ENCODE measurements at places on chromosomes 1 and 21.
A peak's percentile ranks its signal among the peaks of the same experiment; 100 is the strongest.

DNA sequence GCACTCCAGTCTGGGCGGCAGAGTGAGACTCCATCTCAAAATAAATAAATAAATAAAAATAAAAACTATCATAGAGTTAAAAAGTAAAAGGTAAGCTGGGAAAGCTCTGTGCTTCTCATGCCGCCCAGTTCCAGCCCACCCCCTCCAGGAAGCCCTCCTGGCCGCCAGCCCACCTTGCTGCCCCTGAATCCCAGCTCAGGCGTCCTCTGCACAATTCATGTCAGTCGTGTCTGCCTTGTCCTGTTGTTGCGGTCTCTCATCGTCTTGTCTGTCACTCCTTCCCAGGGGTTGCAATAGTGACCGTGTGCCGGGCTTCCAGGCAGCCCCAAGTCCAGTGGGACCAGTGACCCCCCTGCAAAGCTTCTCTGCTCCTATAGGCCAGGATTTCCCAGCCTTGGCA is 44.1 kb downstream of the RSPH1 start:
- DNase-seq, result no peak

- peak; percentile 98 for DNase-seq
These were observed 6.4 kb downstream of the RHOC start for GRCh38 chr1:112700290-112701226.

- peak; percentile 68 for DNase-seq
These were observed 106.9 kb upstream of the LYPLAL1 start for GRCh38 chr1:219066631-219067349.

- no peak for DNase-seq
These were observed 28.0 kb downstream of the ARHGAP29 start for GRCh38 chr1:94209425-94209824.

GRCh38 chr21:34340061-34340460 is 23.7 kb upstream of the KCNE2 start:
- DNase-seq, result no peak

- no peak for DNase-seq
These were observed 148.4 kb upstream of the TMEM51 start for GRCh38 chr1:15005116-15005515.

DNA sequence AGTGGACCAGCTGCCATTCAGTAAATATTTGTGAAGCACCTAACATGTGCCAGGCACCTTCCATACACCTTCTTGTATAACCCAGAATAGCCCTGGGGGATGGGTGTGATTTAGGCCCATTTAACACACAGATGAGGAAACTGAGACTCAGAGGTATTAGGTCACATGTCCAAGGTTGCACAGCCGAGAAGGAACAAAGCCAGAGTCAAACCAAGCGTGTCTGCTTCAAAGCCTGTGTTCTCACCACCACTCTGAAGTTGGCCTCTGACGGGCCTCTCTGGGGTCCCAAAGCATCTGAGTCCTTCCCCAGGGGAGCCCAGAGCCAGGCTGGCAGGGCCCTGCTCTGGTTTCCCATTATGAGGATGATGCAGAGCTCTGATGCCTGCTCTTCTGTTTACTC is 65.1 kb downstream of the LACTBL1 start:
- no peak for DNase-seq

DNA sequence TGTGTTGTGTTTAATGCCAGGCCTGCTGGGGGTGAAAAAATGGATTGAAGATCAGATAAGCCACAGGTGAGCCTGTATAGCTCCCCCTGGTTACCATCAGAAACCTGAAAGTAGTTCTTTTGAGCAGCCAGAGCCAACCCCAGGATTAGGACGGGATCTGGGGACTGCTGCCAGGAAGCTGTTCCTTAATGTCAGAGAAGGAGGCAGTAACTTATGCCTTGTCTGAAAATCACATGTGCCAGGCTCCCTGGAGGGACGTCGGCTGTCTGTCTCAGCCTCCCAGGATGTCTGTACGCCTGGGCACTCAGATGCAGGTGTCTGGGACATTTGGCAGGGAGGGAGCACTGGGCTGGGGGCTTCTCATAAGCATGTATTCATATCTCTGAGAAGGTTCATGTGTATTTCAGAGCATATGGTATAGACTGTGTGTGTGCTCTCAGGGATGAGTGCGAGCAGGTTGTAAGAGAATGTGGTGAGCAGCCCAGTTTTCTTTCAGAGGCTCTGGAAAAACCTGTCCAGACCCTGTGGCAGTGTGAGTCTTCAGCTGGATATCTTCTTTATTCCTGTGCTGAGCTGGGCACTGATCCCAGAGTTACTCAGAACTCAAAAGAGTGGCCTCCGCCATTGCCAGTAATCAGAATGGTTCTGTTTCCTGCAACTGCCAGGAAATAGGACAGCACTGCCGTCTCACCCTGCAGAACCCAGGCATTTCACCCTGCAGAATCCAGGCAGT is 2.8 kb downstream of the FAM43B start:
- peak; percentile 15 for DNase-seq

DNA sequence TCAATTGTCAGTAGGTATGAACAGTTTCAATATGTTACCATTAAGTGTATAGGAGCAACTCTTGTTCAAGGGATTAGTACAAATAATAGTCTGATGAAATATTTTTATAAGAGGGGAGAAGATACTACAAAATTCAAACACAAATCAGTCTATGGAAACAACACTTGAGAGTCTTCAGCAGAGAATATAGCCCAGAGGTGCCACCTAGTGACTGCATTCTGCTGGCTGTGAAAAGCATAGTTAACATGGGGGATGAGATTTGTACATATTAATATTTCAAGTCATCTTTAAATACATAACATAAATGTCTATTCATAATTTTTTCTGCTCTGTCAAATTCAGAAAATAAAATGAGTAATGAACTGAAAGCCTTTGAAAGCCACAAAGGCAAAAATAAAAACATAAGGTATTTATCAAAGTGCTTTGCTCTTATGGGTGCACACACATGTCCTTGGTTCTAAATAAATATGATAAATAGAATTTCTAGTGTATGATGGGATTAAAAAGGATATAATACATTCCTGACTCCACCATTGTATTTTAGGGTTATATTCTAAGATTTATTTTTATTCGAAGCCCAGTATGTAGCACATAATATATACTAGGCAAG is 440.9 kb upstream of the ZRANB2 start:
- peak; percentile 46 for DNase-seq

DNA sequence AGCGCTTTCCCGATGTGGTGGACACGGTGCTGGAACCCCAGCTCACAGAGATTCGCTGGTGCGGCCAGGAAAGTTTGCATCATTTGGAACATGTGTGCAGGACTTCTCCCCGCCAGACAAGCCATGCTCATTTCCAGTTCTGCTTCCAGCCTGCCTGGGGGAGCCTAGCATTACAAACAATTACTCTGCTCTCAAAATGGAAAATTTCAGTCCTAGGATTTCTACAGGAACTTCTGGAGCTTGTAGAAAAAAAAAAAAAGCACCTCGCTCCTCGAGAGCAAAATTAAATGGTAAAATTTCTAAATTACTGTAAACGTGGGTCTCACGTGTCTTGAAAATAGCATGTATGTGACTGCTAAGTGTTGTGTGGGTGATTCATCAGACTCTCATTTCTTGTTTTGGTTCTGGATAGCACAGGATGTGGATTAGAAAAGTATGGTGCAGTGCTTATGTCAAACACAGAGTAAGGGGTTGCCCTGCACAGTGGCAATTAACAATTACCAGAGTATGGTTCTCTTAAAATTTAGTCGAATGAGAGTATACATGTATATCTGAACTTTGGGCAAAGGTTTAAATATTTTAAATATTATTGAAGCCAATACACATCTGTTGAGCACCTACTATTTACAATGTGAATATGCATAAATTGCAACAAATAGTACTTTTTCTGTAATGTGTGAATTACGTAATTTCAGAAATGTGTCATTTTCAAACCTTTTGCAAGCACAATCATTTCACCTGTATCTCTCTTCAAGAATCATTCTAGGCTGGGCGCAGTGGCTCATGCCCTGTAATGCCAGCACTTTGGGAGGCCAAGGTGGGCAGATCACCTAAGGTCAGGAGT is 61.8 kb upstream of the PTGFRN start:
- DNase-seq, result peak; percentile 92

DNA sequence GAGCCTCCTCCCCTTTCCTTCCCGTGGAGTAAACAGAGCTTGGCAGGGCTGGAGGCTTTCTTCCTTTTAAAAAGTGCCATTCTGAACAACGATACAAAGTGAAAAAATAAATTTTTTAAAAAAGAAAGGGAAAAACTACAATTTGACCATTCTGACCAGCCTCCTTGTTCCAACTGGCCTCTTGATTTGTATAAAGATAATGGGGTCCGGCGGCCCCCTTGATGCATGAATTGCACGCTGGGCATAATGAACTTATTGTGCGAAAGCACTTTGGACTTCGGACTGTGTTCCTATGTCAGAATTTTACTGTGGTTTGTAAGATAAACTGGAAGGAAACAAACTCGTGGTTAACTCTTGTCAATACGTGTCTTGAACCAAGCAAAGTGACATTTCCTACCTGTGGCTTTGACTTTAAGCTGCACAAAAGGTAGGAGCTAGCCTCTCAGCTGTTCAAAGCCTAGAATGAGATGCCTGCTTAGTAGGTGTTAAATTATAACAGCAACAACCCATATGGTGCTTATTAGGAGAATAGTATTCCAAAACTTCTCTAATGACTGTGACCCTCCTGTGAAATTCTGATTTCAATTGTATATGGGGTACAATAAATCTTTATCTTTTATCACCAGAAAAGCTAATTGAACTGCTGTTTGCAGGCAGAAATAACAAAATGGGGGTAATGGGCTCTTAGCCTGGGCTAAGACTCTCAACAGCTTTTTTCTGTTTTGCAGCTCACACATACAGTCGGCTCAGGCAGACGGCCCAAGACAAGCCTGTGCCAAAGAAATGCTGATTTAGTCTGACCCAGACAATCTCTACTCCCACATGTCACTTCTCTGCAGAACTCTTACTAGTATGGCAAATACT is 9.3 kb downstream of the IRF2BP2 start:
- DNase-seq, result peak; percentile 81

DNA sequence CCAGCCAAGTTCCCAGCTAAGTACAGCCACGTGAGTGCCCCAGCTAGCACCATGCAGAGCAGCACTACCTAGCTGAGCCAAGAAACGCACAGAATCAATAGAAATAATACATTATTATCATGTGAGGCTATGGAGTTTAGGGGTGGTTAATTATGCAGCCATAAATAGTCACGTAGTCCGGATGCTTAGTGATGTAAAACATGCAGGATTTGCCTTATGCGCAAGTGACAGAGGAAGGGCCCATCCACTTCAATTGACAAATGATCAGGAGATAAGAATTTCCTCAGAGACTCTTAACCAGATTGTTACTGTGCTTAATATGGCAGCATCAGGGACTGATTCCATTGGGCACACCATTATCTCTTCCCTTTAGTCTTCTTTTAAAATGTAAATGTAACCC is 44.8 kb upstream of the DUSP10 start:
- no peak for DNase-seq

DNA sequence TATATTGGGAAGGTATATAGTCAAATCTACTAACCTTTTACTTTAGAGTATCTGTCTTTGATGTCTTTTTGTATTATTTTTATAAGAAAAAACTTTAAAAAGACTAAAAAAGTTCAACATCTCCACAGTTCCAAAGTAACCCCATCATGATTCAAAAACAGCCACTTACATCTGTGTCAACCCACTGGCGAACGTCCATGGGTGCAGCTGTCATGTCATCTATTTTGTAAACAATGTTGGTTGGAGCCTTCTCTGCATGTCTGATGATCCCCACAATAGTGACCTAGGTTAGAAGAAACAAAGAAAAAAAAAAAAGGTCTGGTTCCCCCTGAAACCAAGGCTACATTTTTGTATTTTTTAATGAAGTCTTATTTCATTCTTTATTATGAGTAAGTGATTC is 28.0 kb upstream of the SMPDL3B start:
- peak; percentile 39 for DNase-seq

DNA sequence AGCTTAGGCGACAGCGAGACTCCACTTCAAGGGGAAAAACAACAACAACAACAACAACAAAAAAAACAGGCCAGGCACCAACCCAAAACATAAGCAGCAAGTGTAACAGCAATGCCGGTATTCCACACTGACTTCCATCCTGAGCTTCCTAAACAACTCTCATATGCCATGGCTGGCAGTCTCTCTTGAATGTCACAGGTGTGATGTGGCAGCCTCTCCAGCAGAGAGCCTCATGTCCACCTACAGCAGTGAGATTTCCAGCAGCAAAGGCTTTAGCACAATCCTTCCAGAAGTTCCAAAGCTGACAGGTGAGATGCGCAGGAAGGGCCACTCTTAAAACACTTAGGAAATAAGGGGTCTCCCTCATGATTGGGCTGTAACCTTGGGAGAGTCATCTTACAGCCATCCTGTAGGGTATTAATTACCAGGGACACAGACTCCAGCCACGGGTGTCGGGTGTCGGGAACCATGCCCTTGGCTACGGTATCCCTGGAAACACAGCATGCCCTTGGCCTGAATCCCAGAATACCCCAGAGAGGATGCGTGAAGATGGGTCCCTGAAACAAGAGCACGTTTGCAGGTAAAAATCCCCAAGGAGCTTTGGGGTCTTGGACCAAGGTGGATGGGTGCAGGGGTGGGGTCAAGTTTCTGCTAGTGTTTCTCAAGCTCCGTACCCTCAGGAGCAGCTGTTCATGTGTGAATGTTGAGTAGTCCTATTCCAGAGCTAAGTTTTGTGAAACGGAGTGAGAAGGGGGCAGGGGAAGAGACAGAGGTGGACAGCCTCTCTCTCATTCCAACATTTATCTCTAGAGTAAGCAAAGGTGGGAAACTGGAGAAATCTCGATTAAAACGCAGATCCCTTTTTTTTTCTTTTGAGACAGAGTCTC is 31.4 kb downstream of the CLSTN1 start:
- DNase-seq, result peak; percentile 72

DNA sequence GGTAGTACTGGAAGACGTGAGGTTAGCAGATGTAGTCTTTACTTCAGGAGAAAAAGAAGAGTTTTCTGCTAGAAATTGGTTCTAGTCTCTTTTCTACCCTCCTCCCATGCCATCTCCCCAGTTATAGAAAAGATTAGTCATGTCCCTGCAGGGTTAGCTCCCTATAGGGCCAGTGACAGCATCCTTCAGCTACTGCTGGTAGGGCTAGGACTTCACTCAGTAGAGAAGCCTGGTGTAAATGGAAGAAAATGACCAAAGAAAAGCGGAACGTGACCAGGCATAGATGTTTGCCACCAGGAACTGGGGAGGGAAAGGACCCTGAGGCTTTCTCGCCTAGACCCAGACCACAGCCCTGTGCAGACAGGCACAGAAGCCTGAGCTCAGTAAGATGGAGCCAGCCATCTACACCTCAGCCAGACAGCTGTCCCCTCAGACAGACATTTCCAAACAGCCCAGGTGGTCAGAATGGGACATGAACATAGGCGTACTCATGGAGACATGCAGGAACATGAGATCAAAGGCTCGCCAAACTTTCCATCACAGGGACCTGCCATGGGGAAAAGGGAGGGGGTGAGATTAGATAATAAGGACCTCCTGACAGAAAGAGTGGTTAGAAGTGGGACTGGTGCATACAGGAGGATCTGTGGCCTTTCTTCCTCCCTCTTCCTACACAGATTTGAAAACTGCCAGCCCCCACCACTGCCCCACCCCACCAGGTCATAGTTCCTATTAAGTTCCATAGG is 23.5 kb upstream of the SLAMF9 start:
- DNase-seq, result no peak

- peak; percentile 67 for DNase-seq
These were observed at the start of gene CDK18 for GRCh38 chr1:205504311-205505075. CDK18 (plus strand) TSS chr1:205504669; CDS start chr1:205523168, 18,499 bp downstream.

- DNase-seq, result no peak
These were observed 1.4 kb upstream of the CFAP298 start for GRCh38 chr21:32613436-32614043.

GRCh38 chr1:214493126-214493796 is 58.1 kb downstream of the PTPN14 start:
- no peak for DNase-seq
